HEK293T (cell line): ENCODE measurements at places on chromosomes 7 and 10.

GRCh38 chr7:69825113-69825972 is 227.1 kb downstream of the AUTS2 start:
- no peak for DNase-seq

DNA sequence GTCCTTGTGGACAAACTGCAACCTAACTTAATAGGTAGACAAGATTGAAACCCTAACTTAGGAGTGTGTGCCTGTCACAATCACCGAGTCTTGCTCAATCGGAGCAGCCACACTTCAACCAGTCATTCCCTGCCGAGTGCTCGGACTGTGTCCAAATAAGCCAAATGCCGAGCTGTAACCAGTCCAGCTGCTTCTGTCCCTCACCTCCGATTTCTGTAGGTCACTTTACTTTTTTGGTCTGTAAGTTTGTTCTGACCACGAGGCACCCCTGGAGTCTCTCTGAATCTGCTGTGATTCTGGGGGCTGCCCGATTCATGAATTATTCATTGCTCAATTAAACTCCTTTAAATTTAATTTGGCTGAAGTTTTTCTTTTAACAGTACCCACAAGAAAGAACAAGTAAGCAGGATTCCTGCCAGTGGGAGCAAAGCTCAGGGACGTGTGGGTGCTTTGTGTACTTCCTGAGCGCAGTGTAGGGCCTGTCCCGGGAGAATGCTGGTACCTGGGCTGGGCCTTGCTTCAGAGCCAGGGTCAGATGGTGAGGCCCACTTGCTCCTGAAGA is 140.1 kb downstream of the ACTR3B start:
- DNase-seq: no peak

GRCh38 chr7:120837599-120837998 is 20.3 kb downstream of the TSPAN12 start:
- DNase-seq: no peak

GRCh38 chr7:141400356-141400755 is 150.9 kb upstream of the AGK start:
- DNase-seq: no peak
